CD8-positive, alpha-beta T cell (primary cell): ENCODE measurements at places on chromosomes 12 and 14. TPM values are rescaled to one million over a fixed set of nuclear protein-coding genes. Genes with fewer than 3 reads are reported as not detected.

Gene GDF11
- 4.6 TPM for total RNA-seq

Gene PNN
- 102 TPM for total RNA-seq

Gene SRGAP1
- not detected for total RNA-seq

Gene SERPINA6
- not detected for total RNA-seq

Gene TCL1A
- total RNA-seq: 0.43 TPM

- DNase-seq: no peak
Measured at GRCh38 chr14:92961567-92961855, 38.6 kb downstream of the CHGA start.
